NK-92 treated with Interleukin-12 subunit alpha and Interleukin-12 subunit beta, amount 100 ng/mL, for 24 hours (cell line): ENCODE measurements at places on chromosomes 3 and 15.

DNA sequence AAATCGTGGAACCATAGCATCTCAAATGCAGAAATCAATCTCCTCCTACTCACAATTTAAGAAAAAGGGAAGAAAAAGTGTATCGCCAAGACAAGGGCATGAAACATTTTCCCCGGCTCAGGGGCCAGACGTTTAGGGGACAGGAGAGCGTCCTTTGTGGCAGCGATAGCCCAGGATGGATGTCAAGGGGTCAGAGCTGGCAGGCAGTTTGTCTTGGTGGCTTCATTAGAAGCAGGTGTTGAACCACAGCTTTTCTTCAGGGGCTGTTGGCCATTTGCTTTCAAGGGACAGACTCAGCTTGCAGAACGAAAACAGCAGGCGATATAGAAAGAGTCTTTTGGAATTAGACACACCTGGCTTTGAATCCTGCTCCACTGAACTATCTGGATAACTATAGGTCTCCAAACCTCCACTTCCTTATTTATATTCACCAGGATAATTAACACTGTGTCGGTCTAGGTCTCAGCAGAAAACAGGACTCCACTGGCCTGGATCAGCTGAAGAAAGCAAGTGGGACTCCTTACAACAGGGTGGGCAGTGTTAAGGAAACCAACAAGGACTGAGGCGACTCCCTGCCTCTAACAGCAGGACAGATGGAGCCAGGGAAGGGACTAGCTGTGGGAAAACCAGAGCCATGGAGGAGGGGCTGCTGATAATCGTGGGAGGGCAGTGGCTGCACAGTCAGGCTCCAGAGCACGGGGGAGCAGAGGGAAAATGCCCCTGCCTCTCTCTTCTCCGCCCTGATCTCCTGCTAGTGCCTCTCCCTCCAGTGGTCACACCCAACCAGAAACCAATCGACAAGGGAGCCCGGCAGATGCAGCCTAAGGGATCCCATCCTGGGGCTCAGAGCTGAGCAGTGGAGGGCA lies 123.6 kb downstream of the LIPC start:
- DNase-seq: no peak

DNA sequence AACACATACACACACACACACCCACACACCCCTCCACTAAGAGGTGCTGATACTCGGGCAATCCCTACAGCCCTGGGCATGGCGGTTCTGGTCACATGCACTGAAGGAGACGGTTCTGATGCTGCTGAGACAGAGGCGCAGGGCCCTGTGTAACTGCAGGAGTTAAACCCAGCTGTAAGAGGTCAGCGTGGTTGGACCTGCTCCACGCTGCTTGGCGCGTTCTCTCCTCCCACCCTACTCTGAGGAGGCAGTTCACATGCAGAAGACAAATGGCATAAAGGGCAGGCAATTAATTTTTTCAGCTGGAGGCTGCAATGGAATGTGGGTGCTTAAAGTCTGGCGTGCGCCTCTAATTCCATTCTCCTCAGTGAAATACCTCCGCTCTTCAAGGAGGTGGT lies 35.2 kb downstream of the GRK7 start:
- no peak for DNase-seq

GRCh38 chr3:45538641-45538986 lies 55.9 kb upstream of the LIMD1 start:
- no peak for DNase-seq

DNA sequence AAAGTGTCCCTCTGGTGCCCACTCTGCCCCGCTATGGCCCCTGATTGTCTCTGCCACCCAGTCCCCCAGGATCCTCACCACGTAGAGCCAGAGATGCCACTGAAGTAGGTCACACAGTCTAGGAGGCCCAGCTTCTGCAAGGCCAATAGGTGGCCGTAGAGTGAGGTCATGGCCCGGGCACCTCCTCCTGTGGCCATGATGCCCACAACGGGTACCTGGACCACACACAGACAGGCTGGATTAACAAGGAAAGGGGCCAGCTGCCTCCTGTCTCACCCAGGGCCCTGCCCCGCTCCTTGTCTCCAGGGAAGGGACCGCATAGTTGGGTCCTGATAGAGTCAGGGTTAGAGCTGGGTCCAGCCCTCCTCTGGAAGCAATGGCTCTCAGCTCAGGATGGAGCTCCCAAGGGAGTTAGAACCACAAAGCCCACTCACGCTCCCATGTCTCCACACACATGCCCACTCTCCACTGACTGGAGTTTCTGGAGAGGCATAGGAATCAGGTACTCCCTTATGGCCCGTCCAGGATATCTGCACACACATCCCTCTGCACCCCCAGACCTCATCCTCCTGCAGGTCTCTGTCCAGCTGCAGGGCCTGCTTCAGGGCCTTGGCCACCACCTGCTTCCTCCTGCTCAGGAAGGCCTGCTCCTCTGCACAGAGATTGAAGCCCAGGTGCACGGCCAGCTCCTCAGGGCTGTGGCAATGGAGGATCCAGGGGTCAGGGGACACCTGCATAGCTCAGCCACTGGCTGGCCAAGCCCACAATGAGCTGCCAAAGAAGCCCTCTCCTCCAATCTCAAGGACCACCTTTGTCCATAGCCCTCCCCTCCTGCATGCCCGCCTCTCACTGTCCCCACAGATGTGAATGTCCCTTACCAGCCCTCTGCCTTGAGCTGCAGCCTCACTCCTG lies 13.2 kb downstream of the PLA2G4D start:
- DNase-seq: no peak

DNA sequence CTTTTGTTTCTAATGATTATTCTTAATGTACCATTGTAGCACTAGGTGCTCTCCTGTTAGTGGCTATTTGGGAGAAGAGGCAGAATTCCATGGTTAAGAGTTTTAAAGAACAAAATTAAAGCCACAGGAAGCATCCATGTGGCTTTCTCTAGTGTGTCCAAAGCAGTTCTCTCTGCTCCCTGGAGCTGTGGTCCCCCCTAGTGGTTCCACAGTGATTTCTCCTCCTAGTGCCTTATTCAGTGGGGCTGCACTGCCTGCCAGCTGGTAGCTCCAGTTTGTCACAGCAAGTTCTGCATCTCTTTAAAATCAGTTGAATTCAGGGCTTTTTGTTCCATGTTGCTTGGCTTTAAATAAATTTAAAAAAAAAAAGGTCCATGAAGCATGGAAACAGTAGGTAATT lies 39.6 kb upstream of the FAM98B start:
- DNase-seq: no peak

- DNase-seq: no peak
These were observed 21.6 kb upstream of the PLXNA1 start for GRCh38 chr3:126961191-126961790.

- no peak for DNase-seq
These were observed 183.2 kb upstream of the IL12A start for GRCh38 chr3:159805411-159805772.

- DNase-seq: no peak
These were observed 129.8 kb downstream of the SLC25A26 start for GRCh38 chr3:66350601-66351000.

- no peak for DNase-seq
These were observed 16.2 kb upstream of the CHD2 start for GRCh38 chr15:92883876-92884435.

GRCh38 chr3:52072020-52072419 lies 15.6 kb upstream of the DUSP7 start:
- no peak for DNase-seq

- no peak for DNase-seq
These were observed 2.4 kb downstream of the CPLX3 start for GRCh38 chr15:74828835-74829234.

GRCh38 chr15:56215769-56216168 lies 27.9 kb downstream of the RFX7 start:
- no peak for DNase-seq

DNA sequence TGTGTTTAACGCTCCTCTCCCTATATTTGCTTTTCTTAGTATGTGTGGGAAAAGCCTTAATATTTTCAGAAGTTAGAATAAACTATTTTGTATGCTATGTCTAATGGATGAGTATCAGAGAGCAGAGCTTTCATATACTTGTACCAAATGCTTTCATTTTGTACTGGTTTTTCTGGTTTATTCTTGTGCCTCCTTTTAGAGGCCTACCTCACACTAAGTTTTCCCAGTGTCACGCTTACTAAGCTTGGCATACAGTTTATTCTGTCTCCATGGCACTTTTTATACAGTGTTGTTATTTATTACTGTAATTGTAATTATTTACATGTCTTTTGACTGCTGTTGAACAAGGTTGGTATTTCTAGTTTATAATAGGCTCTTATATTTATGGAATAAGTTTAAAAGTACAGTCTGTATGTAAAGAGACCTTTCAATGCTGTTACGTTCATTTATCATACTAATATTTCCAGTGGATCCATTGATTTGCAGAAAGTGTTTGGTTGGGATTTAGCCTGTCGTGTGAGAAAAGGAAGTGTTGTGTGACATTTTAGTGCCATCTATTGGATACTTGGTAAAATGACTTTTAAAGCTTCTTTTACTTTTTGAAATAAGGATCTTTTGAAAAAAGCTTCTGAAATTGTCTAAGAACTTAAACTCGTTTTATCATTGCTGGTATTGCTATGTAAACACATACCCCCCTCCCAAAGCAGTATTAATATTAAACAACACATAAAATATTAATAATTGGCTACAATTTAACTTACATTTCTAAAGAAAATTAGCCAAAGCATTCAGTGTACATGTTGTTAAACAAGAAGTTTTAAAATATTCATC lies 5.2 kb upstream of the EBLN2 start:
- no peak for DNase-seq

GRCh38 chr3:50316657-50317242 lies 5.8 kb downstream of the HYAL2 start:
- no peak for DNase-seq

DNA sequence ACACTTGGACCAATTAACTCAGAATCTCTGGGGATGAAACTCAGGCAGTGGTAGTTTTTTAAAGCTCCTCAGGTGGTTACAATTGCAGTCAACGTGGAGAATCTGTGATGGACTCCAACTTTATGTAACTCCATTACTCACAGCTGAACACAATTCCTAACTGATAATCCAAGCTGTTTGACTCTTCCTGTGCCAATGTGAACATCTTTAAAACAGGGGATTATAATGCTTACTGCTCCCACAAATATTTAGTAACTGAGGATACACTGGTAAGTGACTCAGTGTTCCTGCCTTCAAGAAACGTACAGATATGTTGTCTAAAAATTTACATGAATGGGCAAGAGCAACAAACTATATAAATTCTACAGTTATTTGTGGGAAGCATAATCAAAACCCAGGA lies 85.6 kb downstream of the OSBPL10 start:
- no peak for DNase-seq

- DNase-seq: no peak
These were observed 800.6 kb upstream of the LMCD1 start for GRCh38 chr3:7700977-7701376.

DNA sequence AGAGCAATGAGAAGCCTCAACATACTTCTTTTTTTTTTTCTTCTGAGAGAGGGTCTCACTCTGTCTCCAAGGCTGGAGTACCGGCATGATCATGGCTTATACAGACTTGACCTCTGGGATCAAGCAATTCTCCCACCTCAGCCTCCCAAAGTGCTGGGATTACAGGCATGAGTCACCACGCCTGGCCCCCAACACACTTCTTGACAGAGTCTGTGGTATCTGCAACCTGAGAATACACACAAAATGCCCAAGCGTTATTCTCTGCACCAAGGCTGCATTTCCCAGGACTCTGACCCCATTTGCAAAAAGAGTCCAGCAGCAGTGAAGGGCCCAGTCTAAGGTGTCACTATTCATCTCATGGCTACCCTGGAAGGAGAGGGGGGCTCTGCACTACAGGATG lies 42.7 kb upstream of the BLM start:
- DNase-seq: no peak

- DNase-seq: no peak
These were observed 33.3 kb downstream of the MGLL start for GRCh38 chr3:127789051-127789450.

DNA sequence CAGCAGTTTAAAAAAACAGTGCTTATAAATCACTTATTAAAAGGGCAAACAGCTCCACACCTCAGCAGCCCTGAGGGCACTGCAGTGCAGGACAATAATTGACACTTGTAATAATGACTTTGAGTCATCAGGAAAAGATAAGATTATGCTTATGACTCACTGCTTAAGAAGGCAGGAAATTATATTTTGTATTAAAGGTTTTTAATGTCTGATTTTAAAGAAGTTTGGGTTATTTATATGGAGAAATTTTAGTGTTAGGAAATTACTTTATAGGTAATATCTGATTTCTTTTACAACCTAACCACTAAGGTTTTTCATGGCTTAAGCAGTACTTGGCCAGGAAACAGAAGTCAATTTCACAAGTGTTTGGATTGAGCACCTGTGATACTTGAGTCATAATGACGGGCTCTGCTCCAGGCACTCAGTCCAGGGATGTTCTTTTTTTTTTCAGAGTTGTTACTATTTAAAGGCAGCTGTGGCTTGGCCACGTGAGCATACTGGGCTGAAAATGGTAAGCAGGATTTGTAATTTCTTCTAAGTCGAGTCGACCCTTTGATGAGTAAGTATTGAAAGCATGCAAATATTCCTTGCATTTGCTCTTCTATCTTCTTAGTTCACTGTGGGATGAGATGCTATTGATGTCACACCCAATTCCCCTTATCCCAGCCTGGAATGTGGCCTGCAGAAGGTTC lies 21.6 kb upstream of the SLC6A20 start:
- no peak for DNase-seq

GRCh38 chr15:52680761-52681160 lies 1.6 kb upstream of the ATOSA start:
- no peak for DNase-seq

DNA sequence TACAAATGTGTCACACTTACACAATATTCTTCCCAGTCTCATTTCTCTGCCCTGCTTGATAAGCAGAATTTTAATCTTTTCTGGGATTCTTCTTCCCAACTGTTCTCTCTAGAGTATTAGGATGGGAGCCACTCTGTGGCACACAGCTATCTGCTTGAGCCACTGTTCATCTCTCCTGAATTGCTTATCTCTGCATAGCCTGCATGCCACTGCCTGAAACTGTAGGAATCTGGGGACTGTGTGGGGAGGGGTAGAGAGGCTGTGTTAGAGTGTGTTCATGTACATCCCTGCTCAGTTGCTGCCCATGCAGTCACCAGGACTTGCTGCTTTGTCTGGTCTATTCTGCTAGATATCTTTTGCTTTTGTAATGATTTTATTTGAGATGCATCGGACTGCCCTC lies 2.3 kb upstream of the OR4F6 start:
- no peak for DNase-seq

DNA sequence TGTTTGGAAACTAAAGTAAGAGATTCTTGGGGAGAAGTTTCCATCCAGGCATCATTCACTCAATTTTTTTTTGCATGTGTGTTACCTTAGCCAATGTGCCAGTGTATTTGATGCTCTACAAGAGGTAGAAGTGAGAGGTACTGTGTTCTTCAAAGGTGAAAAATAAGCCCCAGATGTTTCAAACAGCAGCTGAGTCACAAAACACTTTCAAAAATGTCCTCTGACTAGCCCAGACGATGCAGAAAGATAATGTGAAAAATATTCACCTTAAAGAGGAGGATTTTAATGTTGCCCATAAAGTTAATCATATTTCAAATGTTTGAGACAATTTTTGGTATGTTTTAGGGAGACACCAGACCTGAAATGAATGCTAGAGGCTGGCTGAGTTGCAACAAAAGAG lies 107.7 kb upstream of the RASGRP1 start:
- no peak for DNase-seq
